Fibroblast of skin of right biceps (primary cell): ENCODE measurements at places on chromosomes 1 and 21.
A peak's percentile ranks its signal among the peaks of the same experiment; 100 is the strongest.

- DNase-seq: no peak
These were observed 16.2 kb downstream of the ACTRT2 start for GRCh38 chr1:3037281-3038040.

- DNase-seq: no peak
These were observed 3.5 kb downstream of the SIPA1L2 start for GRCh38 chr1:232626452-232626851.

GRCh38 chr1:9211291-9211811, 23.2 kb upstream of the H6PD start:
- peak; percentile 40 for DNase-seq

GRCh38 chr1:164579381-164579780, 20.4 kb downstream of the PBX1 start:
- DNase-seq: no peak

- DNase-seq: no peak
These were observed 346.6 kb upstream of the KAZN start for GRCh38 chr1:14251871-14252270.

GRCh38 chr1:104878203-104878909, 1128.7 kb downstream of the AMY1C start:
- DNase-seq: no peak

- peak; percentile 62 for DNase-seq
These were observed 41.1 kb upstream of the IL20 start for GRCh38 chr1:206824331-206824730.

GRCh38 chr1:76568573-76569238, 298.6 kb upstream of the ST6GALNAC5 start:
- no peak for DNase-seq

- DNase-seq: no peak
These were observed 9.0 kb downstream of the CLDN19 start for GRCh38 chr1:42730988-42731387.

- no peak for DNase-seq
These were observed 32.4 kb downstream of the KCNN3 start for GRCh38 chr1:154837672-154838171.

DNA sequence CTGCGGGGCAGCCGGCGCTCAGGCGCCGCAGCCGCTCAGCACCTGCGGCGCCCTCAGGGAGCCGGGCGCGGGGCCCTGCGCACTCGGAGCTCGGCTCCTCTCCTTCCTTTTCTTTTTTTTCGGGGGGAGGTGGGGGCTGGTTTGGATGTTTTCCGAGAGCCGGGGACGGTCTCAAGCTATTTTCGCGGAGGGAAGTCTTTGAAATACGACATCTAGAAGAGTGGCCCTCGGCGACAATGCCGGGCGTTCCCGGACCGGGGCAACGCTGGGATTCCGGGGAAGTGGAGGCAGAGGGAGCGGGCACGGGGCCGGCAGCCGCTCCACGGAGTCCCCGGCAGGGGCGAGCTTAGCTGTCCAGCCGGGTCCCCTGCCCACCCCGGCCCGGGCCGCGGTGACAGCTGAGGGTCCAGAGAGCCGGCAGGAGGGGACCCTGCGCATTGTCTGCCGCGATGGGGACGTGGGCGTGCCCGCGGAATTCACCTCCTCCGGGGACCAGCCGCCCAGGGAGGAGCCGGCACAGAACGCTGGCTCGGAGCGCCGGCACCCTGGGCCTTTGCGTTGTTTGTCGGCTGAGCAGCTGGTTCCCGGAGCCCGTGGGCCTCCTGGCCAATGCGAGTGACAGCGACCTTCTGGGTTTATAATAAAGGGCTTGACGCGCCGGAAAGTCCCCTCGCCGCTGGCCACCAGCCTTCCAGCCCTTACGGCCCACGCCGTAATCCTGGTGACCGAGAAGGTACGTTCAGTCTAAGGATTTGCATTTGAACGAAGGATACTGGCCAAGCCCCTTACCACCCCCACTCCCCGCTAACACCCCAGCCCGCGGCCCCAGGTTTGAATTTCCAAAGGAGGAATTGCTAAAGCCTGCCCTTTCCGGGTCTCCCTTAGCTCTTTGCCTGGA, 582 bp downstream of the SLC37A1 start:
- DNase-seq: no peak

GRCh38 chr1:216804111-216804510, 80.9 kb upstream of the ESRRG start:
- no peak for DNase-seq
